Lower leg skin (tissue), 4 donors: ENCODE measurements at places on chromosomes 2 and 18.
A peak's percentile ranks its signal among the peaks of the same experiment; 100 is the strongest.

DNA sequence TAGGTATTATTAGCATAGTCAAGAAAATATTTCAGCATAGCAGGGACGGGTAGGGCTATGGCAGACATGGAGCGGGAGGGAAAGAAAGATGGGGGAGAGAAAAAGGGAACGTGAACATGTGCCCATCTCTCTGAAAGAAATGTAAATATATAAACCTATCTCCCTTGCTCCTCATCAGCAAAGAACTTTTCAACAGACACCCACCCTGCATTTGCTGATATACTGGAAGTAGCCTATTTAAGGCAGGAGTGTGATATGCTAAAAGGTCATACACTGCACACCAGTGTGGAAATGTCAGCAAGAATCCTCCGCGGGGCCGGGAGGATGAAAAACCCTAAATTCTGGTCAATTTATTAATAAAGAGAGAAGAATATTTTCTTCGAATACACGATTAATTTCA is 1.7 kb downstream of the MBOAT2 start:
- DNase-seq: no peak

DNA sequence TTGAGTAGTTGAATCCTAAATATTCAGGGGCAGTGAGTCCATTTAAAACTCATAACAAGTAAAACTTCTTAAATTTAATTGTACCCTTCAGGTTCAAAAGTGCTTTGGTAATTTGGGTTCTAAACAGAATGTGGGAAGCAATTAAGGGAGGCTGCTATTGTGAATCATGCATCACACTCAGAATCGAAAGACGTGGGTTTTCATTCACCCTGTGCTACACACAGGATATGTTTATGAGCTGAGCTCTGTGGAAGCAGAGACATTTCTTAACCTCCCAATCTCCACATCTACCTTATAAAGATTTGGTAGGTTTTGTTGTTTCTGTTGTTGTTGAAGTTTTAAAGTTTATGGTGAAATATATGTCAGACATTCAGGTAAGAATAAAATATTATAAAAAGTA is 633.4 kb downstream of the DPP10 start:
- DNase-seq: no peak

DNA sequence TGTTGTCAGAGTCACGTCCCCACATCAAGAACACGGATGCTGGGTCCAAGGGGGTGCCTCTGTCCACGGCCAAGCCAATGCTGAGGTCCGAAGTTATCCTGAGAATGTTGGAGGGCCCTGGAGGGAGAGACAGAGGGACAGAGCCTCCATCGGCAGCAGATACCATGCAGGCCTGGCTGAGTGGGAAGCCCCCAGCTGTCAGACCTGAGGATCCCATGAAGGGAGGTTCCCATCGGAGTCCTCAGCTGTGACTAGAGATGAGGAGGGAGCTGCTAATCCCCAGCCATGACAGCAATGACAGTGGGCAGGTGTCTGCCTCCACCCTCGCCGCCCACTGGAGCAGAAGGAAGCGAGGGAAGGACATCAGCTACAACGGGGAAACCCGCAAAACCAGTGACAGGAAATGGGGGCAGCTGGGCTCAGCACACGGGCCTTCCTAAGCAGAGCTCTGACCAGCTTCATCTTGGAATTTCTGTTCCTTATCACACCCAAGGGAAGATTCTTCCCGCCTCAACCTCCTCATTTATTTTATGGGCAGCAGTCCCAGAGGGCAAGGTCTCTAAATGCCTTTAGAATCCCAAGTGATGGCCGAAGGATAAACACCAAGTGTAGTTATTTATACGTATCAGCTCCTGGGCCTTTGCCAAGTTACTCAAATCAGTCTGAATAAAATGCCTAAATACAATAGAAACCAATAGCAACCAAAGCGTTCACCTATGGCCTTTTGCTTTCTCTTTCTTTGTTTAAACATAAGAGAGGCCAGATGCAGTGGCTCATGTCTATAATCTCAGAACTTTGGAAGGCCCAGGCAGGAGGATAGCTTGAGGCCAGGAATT is 32.2 kb downstream of the FAM178B start:
- no peak for DNase-seq

DNA sequence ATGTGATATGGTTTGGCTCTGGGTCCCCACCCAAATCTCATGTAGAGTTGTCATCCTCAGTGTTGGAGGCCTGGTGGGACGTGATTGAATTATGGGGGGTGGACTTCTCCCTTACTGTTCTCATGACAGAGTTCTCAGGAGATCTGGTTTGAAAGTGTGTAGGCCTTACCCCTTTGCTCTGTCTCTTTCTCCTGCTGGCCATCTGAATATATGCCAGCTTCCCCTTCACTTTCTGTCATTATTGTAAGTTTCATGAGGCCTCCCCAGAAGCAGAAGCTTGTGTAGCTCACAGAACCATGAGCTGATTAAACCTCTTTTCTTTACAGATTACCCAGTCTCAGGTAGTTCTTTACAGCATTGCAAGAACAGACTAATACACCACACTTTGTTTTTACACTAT is 222.3 kb downstream of the DOK6 start:
- DNase-seq: no peak

DNA sequence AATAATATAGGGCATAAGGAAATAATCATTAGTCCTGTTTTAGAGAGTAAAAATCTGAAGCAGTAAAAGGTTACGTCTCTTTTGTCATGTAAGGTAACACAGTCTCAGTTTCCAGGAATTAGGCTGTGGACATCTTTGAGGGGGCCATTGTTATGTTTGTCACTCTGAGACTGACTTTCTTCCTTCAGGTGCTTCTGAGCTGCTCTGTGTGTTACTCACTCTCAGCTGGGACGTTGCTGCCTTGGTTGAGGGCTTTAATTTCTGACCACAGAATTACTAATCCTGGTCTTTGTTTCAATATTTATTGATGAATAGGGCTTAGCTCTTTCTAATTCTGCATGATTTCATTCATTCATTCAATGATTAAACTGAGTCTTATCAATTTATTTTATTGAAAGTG is 55.9 kb upstream of the SLC38A11 start:
- DNase-seq: no peak

- DNase-seq: no peak
Observed at GRCh38 chr2:23649819-23650218, 264.8 kb downstream of the KLHL29 start.

GRCh38 chr2:158113741-158114295 is 12.1 kb downstream of the UPP2 start:
- no peak for DNase-seq

- no peak for DNase-seq
Observed at GRCh38 chr2:202054679-202055078, 18.4 kb upstream of the KIAA2012 start.

DNA sequence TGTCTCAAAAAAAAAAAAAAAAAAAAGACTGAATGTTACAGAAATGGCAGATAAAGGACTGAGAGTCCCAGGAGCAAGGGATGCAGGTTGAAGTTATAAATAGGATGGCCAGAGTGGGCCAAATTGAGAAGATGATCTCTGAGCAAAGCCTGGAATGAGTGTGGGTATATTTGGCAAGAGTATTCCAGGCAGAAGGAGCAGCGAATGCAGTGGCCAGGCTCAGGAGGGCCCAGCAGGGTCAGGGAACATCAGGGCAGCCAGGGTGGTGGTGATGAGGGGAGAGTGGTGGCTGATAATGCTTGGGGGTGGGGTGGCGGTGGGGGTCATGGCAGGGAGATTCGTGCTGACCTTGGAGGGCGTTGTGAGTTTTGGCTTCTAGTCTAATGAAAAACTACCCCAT is 141.3 kb upstream of the AGAP1 start:
- DNase-seq: peak; percentile 61
